ENCODE measurements at places on chromosomes 2 and 18.

DNA sequence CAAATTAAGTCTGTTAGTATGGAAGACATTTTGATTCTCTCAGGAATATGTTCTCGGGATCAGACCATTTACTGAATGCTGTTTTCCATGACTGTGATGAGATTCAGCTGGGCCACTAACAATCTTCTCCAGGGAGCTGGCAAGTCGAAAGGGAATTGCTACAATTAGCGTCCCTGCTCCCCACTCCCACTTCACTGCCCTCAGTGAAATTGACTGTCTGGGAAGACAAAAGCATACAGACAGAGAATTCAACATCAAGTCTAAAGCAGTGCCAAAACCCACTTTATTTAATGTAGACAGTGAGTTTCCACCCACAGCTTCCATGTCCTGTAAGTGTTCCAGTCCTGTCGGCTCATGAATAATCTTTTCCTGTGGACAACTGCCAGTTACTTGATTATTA is 34.0 kb upstream of the COL3A1 start:
- no peak for DNase-seq

DNA sequence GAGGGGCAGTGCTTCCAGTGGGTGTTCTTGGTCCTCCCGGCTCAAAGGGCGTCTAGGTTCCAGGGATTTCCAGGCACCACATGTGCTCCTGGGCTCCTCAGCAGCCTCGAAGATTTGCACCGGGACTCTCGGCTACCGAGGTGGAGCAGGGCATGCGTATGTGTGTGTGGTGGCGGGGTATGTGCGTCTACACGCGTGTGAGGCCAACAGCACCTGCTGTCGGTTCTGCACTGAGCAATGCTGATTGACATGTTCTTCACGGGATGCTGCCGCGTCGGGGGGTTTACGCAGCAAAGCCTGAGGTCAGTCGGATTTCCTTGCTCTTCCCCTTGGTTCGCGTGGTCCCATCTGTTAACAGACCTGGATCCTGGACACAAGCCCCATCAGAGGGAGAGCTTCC is 119.8 kb downstream of the NDUFA10 start:
- no peak for DNase-seq

GRCh38 chr2:107338059-107338458 is 452.1 kb upstream of the ST6GAL2 start:
- DNase-seq = no peak

DNA sequence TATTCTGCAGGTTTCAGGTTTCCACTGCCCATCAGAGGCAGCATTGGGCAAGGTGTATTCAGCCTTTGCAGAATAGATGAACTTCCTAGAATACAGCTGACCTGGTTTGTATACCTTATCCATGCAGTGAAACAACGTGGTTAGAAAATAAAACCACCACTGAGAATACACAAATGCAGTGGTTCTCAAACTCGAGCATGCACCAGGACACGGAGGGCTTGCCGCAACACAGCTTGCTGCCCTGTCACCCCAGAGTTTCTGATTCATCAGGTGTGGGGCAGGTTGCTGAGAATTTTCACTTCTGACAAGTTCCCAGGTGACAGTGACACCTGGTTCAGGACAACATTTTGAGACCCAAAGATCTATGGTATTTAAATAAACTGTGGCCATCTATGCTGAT is 23.4 kb upstream of the C1D start:
- no peak for DNase-seq

- no peak for DNase-seq
Observed at GRCh38 chr2:160353813-160354212, 139.8 kb downstream of the RBMS1 start.

- no peak for DNase-seq
Observed at GRCh38 chr2:119463136-119463535, 31.5 kb downstream of the TMEM37 start.

GRCh38 chr2:64273524-64274398 is 129.5 kb upstream of the PELI1 start:
- peak; percentile 26 for DNase-seq

GRCh38 chr18:30945761-30946160 is 96.8 kb downstream of the DSC3 start:
- no peak for DNase-seq

DNA sequence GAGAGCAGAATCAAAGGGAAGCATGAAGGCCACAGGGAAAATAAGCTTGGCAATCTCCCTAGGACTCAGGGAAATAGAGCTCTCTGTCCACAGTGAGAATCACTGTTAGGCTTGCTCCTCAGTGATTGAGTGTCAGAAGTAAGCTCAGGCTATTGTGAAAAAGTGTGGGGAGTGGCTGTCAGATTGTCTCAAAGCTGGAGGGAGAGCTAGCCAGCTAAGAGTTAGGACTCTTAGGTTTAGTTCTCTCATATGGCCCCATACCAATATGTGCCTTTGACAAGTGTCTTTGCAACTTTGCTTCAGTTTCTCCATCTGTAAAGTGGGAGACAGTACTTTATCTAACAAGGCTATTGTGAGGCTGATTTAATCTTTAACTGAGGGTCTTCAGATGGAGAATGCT is 17.2 kb downstream of the EIF4E2 start:
- no peak for DNase-seq

GRCh38 chr2:177315364-177315763 is 50.8 kb upstream of the NFE2L2 start:
- DNase-seq = no peak

- no peak for DNase-seq
Observed at GRCh38 chr2:110885256-110885655, 152.9 kb downstream of the ACOXL start.

- DNase-seq = no peak
Observed at GRCh38 chr2:197445746-197446145, 7.6 kb upstream of the COQ10B start.

- DNase-seq = no peak
Observed at GRCh38 chr18:39661856-39662366, 2096.3 kb upstream of the CELF4 start.

- no peak for DNase-seq
Observed at GRCh38 chr2:27888790-27889189, 1.4 kb downstream of the RBKS start.

DNA sequence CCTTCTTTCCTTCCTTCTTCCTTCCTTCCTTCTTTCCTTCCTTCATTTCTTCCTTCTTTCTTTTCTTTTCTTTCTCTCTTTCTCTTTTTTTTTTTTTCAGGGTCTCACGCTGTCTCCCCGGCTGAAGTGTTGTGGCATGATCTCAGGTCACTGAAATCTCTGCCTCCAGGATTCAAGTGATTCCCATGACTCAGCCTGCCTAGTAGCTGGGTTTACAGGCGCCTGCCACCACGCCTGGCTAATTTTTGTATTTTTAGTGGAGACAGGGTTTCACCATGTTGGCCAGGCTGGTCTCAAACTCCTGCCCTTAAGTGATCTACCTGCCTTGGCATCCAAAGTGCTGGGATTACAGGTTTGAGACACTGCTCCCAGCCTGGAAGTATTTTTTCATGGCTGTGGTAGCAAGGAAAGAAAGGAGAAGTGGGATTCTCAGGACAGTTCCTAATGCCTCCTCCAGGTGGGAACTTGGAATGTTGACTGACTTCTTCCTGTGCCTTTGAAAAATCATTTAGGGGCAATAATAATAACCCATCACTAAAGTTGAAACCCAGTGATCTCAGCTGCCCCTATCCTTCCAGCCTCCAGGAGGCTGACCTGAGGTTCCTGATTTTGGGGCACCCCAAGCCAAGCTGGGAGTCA is 89.3 kb upstream of the CELF4 start:
- no peak for DNase-seq

DNA sequence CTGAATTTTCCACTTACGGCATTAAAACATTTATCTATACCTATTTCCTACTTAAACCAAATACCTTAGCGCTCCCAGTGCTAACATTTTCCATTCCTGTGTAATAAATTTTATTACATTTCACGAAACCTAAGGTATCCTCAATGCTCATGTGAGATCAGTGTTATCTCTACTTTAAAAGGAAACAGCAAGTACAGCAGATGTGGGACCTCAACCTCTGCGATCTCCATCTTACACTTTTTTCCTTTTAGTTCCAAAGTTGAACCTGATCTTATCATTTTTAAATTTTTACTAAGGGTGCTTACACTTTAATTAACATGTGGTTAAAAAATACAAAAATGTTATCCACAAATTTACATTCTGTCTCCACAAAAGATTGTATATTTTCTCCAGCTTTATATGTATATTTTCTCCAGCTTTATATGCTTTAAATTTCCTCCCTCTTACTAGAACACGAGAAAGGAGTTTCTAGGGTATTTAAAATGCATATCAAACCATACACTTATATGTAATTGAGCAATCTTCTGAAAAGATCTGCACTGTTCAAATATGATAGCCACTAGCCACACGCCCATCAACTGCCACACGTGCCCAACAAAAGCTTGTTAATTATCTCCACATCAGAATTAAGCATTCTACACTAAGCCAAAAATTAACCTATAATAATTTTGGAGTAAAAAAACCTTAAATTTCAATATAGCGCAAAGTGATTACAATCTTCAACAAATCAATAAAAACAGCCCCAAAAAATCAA is 38.1 kb downstream of the MBOAT2 start:
- DNase-seq = no peak

GRCh38 chr2:74917702-74918619 is 40.5 kb upstream of the POLE4 start:
- no peak for DNase-seq

Data from CD4-positive, alpha-beta T cell treated with Interleukin-4 for 4 hours (primary cell).